ENCODE measurements at places on chromosomes 5 and 9. TPM values are rescaled to one million over a fixed set of nuclear protein-coding genes. Genes with fewer than 3 reads are reported as not detected.

DNA sequence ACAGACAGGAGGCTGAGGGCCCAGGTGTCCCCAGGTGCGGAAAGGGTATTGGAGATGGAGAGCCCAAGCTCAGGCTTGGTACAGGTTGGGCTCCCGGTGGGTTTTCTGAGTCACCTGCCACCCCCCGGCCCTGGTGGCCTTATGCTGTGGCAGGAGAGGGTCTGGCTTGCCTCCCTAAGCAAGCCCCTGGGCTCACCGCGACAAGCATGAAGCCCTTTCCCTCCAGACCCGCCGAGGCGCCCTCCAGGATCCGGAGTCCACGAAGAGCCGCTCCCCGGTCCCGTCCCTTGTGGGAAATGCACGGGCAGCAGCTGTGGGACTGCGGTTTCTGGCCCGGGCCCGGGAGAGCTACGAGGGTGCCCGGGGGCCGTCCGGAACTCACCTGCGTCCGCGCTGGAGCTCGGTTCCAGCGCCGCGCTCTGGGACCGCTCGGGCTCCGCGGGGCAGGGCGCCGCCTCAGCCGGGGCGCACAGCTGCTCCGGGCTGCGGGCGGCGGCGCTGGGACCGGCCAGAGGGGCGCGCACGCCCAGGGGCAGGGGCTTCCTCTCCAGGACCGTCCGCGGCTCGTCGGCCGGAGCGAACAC is 757 bp downstream of the SAPCD2 start:
- no peaks in the 10 kb centered on the region for H3K27me3 ChIP-seq
- DNase-seq = no peak
- peaks cover 12% of the 10 kb centered on the region for H3K4me1 ChIP-seq
- H3K27ac ChIP-seq = no peak overlapping the region
- H3K4me3 ChIP-seq = peak overlapping the region; percentile 29
- no peaks in the 10 kb centered on the region for H3K36me3 ChIP-seq

GRCh38 chr5:123813264-123813663 is 301.3 kb downstream of the CSNK1G3 start:
- H3K27ac ChIP-seq = no peak overlapping the region
- no peak for DNase-seq
- no peak overlapping the region for H3K4me3 ChIP-seq
- no peaks in the 10 kb centered on the region for H3K36me3 ChIP-seq

DNA sequence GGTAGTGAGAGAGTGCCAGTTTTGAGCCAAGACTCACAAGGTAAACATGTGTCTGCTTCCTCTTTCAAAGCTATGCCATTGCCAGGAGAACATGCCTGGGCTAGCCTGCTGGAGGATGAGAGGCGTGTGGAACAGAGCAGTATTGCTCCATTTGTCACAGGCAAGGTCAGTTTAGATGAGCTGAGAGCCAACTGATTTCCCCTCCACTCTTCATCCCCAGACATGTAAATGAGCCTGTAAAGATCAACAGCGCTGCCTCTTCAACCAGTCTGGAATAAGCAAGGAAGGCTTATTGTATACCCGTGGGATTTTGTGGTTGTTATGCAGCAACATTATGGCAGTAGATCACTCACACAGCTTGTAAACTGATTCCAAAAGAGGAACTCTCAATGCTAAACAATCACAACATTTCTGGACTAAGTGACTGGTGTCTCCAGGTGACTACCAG is 8.2 kb upstream of the GDNF start:
- no peaks in the 10 kb centered on the region for H3K36me3 ChIP-seq
- no peak overlapping the region for H3K27ac ChIP-seq
- H3K27me3 ChIP-seq = peaks cover 39% of the 10 kb centered on the region
- H3K4me3 ChIP-seq = no peak overlapping the region
- H3K4me1 ChIP-seq = peaks cover 3% of the 10 kb centered on the region
- DNase-seq = no peak

MEGF10 gene
- 39.8 TPM for total RNA-seq
